Upper lobe of right lung (tissue), 1 donor: ENCODE measurements at places on chromosomes 3 and 15. TPM values are rescaled to one million over a fixed set of nuclear protein-coding genes. Genes with fewer than 3 reads are reported as not detected.

DNA sequence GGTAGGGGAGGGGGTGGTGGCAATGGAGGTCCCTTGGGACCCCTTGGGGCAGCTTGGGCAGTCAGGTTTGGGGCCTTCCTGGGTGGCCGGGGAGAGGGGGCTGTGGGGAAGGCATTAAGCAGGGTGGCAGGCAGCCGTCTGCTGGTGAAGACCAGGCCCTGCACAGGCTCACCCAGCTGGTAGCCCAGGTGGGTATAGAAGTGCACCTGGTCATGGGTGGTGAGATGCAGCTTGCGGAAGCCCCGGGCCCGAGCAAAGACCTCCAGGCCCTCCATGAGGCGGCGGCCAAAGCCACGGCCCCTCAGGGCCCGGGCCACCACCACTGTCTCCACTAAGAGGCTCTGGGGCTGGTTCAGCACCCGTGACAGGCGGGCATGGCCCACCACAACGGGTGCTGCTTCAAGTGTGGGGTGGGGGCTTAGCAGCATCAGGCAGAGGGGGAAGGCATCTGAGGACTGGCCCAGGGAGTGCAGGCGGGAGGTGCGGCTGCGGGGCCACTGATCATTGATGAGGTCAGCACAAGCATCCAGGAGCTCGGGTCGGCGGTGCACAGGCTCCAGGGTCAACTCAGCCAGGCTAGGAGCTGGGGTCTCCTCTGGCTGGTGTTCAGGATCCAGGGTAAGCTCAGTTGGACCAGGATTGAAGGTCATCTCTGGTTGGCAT lies 2.4 kb downstream of the HYAL3 start:
- DNase-seq, result no peak

FES gene
- 48.0 TPM for total RNA-seq

RYR3 gene
- 0.61 TPM for total RNA-seq

CCDC50 gene
- total RNA-seq, result 73.2 TPM

FGF7 gene
- total RNA-seq, result 21.9 TPM

DNA sequence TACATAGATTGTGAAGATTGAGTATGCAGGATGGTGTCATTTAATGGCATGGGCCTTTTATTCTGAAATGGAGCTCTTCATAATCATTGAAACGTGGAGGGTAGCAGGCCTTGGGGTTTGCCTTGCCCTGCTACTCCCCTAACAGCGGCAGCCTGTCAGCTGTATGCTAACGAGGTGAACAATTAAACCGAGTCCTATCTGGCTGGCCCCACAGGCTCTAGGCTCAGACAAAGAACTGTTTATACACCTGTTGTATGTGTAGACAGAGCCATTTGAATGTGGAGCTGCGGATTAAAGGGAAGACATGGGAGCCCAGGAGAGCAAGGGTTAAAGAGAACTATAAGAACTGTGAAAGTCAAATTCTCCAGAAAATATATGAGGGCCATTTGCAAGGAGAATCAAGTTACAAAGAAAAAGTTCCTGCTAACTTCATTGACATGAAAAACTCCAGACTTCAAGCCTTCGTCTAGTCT lies 116.7 kb upstream of the CGNL1 start:
- DNase-seq, result no peak

GRCh38 chr15:100100926-100101325 lies 240.8 kb downstream of the ADAMTS17 start:
- DNase-seq, result no peak

CLDN16 gene
- 0.14 TPM for total RNA-seq

DNA sequence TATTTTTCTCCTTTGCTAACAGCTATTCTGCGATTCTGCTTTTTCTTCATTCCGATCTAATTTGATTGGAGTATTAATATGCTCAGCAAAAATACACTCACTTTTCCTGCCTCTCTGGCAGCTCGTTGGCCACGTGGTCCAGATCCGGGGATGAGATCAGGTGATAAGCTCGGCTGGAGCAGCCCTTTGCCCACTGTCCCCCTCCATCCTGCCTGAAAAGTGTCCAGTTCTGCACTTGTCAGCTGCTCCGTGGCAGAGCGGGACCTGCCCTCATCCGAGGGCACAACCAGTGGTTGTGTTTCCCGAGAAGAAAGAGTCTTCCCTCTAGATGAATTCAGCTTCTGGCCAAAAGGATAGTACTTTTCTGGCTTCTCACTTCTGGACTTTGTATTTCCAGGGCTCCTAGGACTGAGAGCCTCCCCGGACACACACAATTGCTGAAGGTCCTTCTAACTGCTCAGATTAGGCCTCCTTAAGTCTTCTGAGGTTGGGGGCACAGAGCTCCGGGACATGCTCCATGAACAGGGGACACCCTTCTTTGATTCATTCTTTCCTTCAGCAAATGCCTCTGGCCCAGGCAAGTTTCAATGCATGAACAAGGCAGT lies 103.9 kb upstream of the ALDH1A3 start:
- peak; percentile 41 for DNase-seq

- no peak for DNase-seq
These were observed 328.0 kb upstream of the DNAJC19 start for GRCh38 chr3:181317508-181317907.

DNA sequence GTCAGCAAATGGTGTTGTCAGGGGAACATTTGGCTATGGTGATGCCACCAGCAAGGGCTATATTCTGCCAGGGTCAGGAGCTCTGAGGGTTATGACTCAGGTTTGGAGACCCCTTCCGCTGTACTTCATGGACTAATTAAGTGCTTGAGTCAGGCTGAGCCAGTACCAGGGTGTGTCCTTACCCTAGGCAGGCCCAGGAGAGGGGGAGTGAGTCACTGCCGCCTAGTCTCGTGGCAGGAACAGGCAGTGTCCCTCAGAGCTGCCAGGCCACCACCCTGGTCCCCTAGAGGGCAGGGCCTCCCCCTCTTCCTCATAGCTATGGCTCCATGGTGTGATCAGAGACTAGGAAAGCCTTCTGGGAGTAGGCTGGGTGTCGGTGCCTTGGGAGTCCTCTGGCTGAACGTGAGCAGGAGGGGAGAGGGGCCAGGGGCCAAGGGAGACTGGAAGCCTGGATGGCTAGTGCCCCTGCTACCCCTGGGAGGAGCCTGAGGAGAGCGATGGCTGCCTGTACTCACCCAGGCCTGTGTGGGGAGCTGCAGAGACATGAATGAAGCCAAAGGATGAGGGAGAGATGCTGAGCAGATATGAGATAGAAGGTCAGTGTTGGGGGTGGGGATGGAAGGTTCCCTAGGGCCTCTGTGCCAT lies 10.6 kb downstream of the MAPKAPK3 start:
- peak; percentile 86 for DNase-seq

SLC22A13 gene
- 0.41 TPM for total RNA-seq

DNA sequence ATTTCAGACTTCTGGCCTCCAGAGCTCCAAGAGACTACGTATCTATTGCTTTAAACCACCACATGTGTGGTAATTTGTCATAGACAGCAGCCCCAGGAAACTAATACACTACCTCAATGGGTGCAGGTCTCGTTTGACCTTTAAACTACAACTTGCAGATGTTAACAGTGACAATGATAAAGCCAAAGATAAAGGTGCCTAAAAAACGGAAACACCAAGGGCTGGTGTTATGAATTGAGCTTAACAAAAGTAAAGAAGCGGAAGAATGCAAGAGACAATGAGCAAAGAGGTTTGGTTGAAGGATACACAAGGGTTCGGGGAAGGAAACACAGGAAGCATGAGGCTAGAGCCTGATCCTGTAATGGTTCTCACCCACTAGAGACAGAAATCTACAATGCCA lies 50.8 kb downstream of the RFTN1 start:
- DNase-seq, result no peak

- DNase-seq, result no peak
These were observed 506 bp downstream of the RAD51 start for GRCh38 chr15:40695469-40695890.

CATSPER2 gene
- total RNA-seq, result 3.3 TPM

ETV5 gene
- total RNA-seq, result 56.3 TPM

DNA sequence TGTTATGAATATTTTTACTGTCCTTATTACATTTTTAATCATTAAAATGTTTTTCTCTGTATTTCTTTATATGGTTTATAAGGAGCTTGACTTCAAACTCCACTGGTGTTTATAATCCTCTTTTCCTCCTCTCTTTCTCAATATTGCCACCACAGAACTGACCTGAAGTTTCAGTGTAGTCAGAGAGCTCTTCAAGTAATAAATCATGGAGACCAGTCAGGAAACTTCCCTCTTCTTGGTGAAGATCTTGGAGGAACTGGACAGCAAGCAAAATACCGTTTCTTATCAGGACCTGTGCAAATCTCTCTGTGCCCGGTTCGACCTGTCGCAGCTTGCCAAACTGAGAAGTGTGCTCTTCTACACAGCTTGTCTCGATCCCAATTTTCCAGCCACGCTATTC lies 23.8 kb downstream of the MINAR1 start:
- no peak for DNase-seq

GRCh38 chr3:110362751-110363150 lies 708.9 kb upstream of the NECTIN3 start:
- no peak for DNase-seq

CRABP1 gene
- not detected for total RNA-seq

DNA sequence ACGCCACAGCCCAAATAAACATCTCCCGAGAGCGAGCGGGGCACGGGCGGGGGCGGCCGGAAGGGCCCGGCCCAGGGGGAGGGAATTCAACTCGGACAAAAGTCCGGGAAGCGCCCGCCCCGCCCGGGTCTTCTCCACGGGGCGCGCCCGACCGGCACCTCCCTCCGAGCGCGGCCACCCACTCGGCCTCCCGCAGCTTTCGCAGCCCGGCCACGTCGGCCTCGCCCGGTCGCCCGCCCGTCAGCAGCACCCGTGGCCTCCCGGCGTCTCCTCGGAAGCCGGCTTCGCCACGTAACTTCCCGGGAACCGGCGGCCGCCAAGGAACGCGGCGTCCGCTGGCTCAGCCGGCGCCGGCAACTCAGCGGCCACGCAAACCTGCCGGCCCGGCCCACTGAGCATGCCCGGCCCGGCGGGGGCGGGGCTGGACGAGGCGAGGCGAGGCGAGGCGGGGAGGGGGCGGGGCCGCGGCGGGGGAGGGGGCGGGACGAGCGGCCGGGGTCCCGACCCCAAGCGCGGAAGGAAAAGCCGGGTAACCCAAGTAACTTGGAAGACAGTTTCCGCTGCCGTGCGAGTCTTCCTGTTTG lies at the start of gene TJP1:
TJP1 (minus strand) TSS at position 369 of the 584 bp plus-strand sequence. CDS start 440 bp downstream, outside the sequence.
- peak; percentile 90 for DNase-seq

CIP2A gene
- 1.9 TPM for total RNA-seq
